ENCODE measurements at places on chromosomes 6 and 20. TPM values are rescaled to one million over a fixed set of nuclear protein-coding genes. Genes with fewer than 3 reads are reported as not detected.

KCNK5 gene
- 45.8 TPM for total RNA-seq

DNA sequence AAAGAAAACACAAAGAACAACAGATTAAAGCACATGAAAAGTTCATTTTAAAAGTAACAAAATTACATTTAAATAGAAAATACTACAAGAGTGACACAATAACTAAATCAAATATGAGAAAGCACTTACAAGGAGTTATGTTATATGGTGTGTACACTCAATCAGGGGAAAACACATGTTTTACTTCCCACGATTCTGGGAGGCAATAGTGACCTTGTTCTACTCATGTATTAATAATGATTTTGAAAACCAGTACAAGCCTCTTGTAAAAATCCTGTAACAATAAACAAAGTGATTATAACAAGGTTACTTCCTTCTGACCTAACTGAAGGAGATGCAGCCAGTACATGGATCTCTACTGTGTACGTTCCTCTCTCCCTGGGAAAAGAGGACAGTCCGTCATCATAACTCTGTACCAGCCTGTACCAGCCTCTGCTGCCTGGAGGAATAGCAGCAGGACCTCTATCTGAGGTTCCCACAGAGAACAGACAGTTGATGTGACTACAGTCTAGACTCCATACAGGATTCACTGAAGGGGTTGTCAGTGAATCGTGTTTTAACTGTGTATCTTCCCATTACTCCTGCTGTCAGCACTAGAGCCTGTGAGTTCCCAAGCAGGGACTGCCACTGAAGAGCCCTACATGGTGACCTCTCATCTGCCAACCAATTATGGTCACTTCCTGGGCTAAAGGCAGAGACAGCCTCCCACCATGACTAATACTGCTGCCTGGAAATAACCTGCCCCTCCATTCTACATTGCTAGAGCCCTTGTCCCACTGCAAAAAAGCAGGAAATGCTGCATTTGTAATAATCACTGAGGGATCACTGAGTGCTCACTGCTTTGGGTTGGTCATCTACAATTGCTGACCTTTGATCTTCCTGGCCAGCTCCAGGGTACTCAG is 149.7 kb downstream of the KIF16B start:
- no peaks in the 10 kb centered on the region for H3K27me3 ChIP-seq
- DNase-seq, result no peak
- no peaks in the 10 kb centered on the region for H3K4me1 ChIP-seq
- H3K4me3 ChIP-seq, result no peak overlapping the region
- H3K27ac ChIP-seq, result no peak overlapping the region
- peaks cover 2% of the 10 kb centered on the region for H3K36me3 ChIP-seq

DNA sequence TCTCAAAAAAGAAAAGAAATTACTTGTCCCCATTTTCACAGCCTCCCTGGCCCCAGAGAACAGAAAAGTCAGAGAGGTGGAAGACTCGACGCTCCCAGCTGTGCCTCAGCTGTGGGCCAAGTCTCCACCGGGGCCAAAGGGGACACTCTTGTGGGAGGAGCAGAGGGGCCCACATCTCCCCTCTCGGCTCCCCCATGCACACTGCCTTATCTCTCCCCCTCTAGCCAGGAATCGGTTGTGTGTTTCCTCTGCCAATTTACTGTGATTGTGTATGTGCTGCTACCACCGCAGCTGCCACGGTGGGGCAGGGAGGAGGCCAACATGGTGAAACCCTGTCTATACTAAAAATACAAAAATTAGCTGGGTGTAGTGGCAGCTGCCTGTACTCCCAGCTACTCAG is 8.4 kb downstream of the TIAM2 start:
- peaks cover 33% of the 10 kb centered on the region for H3K27me3 ChIP-seq
- H3K36me3 ChIP-seq, result no peaks in the 10 kb centered on the region
- no peak for DNase-seq
- H3K4me1 ChIP-seq, result no peaks in the 10 kb centered on the region
- no peak overlapping the region for H3K27ac ChIP-seq

GRCh38 chr6:75331151-75331550 is 46.6 kb upstream of the TMEM30A start:
- H3K27ac ChIP-seq, result no peak overlapping the region
- H3K27me3 ChIP-seq, result peaks cover 3% of the 10 kb centered on the region
- no peaks in the 10 kb centered on the region for H3K4me1 ChIP-seq
- H3K4me3 ChIP-seq, result no peak overlapping the region
- no peak for DNase-seq
- H3K36me3 ChIP-seq, result no peaks in the 10 kb centered on the region

COL19A1 gene
- not detected for total RNA-seq

DNA sequence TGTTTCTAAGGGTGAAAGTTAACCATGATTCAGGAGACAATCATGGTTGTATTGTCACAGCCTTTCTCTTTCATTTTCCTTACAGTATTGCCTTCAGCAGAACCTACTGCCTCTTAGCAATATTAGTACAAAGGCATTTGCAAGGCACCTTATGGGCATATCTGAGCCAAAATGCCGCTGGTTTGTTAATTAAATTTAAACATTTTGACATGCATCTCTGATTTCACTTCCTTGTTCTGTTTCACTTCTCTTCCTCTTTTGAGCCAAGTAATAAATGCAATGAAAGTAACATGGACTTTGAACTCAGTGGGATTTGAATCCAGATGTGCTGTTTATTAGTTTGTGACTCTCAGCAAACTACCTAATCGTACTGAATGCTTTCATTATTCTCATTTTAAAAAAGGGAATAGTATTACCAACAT is 467.4 kb upstream of the CITED2 start:
- H3K27ac ChIP-seq, result no peak overlapping the region
- no peak overlapping the region for H3K4me3 ChIP-seq
- H3K36me3 ChIP-seq, result no peaks in the 10 kb centered on the region
- DNase-seq, result no peak
